Stimulated activated CD8-positive, alpha-beta memory T cell treated with anti-CD3 and anti-CD28 coated beads, Interleukin-4, amount 100 ng/mL, for 1 hour (primary cell): ENCODE measurements at places on chromosomes 5 and 9.

DNA sequence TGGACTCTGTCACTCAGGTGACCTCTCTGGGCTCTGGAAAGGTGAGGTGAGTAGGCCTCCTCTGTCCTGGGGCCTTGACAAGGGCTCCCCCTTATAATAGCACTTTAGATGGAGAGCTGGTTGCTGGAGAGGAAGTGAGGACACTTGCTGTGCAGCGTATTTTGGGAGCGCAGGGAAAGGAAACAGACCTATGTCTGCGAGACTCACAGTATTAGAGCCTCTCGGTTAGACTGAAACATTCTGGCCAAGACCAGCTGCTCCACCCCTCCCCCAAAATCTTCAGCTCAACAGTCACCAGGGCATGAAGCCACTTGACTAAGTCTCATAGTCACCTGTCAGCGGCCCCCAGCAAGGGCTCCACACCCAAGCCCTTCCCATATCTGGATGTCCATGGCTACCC is 213.6 kb downstream of the AGTPBP1 start:
- no peak for DNase-seq

DNA sequence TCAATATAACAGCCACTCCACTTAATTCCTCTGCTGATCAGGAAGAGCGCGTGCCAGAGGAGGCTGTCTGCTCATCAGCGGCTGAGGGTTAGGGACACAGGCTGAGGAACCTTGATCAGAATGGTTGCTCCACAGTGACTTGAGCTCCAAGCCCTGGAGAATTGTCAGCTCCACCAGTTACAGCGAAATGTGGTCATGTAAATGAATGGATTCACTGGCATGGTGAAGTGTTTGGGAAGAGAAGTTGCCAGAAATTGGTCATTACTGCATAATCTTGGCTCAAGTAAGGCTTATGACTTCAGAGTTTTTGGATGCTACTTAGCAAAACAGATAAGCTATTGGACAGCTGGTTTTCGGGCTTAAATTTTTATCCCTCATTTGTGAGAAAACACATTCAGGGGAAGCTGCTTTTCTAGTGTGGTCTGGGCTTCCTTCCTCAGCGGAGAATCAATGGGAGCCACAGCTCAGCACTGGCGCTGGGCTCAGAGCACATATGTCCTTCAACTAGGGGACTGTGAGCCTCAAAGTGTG is 65.0 kb downstream of the PRRT1B start:
- DNase-seq: no peak

- DNase-seq: no peak
These were observed 72.9 kb downstream of the PSMB7 start for GRCh38 chr9:124342402-124342775.

DNA sequence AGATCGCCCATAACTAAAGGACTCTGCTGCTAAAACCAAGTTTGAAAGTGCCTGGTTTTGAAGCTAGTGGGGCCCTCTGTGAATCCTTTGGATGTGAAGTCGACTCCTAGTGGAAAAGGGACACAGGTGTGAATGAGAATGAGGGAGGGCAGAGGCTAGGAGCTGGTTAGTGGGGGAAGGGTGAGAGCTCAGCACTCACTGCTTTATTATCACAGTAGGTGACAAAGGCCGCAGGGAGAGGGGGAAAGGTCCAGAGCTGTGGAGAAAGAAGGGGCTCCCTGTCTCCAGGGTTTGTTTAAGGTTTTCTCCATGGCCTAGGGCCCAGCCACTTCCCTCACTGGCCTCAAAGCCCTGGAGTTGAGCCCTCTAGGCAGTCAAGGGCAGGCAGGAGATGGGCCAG is 3.5 kb downstream of the HDHD3 start:
- DNase-seq: no peak

- DNase-seq: no peak
These were observed 3.1 kb downstream of the IER5L start for GRCh38 chr9:129174724-129175514.

GRCh38 chr5:127338501-127338900 is 47.9 kb downstream of the MEGF10 start:
- no peak for DNase-seq
